ENCODE measurements at places on chromosomes 3 and 15. TPM values are rescaled to one million over a fixed set of nuclear protein-coding genes. Genes with fewer than 3 reads are reported as not detected.

The LRRIQ4 gene
- total RNA-seq: not detected

The THRB gene
- total RNA-seq: 22.8 TPM

- H3K4me1 ChIP-seq: no peaks in the 10 kb centered on the region
- DNase-seq: no peak
- no peak overlapping the region for H3K27ac ChIP-seq
- H3K27me3 ChIP-seq: no peaks in the 10 kb centered on the region
Observed at GRCh38 chr3:190175490-190175889, 54.8 kb upstream of the P3H2 start.

The FGD5 gene
- total RNA-seq: 16.2 TPM

DNA sequence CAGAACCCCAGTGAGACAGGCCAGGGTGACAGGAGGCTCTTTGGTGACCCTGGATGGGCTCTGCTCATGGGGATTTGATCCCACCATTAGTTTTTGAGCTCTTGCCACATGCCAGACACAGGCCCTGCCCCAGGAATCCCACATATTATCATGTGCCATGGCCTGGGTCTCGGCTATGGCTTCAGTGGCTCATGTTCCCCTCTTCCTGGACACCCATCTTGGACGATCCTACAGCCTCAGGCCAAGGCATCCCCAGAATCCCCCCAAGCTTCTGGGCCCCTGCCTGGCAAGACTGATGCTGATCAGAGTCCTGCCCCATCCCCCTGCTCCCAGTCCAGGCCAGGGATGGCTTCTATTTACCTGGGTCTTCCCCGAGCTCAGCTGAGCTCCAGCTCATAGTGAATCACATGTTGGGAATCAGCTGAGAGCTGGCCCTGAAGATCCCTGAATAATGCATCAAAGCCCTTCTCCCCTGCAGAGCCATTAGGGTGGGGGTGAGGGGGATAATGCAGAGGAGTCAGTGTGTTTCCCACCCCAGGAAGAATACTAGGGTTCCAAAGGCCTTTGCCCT, 50.9 kb upstream of the CHRNB4 start:
- no peak overlapping the region for H3K27ac ChIP-seq
- no peak overlapping the region for H3K4me3 ChIP-seq
- no peak for DNase-seq
- no peaks in the 10 kb centered on the region for H3K27me3 ChIP-seq
- H3K36me3 ChIP-seq: no peaks in the 10 kb centered on the region
- no peaks in the 10 kb centered on the region for H3K4me1 ChIP-seq

- no peaks in the 10 kb centered on the region for H3K36me3 ChIP-seq
- H3K4me3 ChIP-seq: no peak overlapping the region
- no peak overlapping the region for H3K27ac ChIP-seq
Observed at GRCh38 chr15:29420188-29420587, 150.6 kb upstream of the NSMCE3 start.

The MLF1 gene
- 9.8 TPM for total RNA-seq

GRCh38 chr3:130354430-130354829, 9.0 kb downstream of the COL6A5 start:
- no peak overlapping the region for H3K4me3 ChIP-seq
- no peak for DNase-seq

DNA sequence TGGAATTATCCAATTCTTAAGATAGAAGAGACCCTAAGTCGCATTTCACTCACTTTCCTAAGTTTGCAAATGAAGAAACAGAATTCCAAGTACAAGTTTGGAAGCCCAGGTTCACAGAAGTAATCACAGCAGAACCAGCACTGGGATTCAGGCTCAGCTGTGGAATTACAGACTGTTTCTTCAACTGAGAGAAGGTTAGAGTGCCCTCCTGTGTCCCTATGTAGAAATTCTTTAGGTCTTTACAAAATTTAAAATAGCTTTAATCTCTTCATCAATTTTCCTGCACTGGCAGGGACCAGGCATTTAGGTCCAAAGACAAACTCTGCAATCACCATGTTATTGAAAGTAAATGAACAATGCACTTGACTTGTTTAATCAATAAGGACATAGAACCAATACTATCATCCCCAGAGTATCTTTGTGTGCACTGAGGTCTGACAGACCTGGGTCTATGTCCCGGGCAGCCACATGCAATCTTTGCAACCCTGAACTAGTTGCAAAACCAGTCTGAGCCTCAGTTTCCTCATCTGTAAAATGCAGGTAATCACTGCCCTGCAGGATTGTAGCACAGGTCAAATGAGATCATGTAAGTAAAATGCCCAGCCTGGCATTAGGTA, 96.3 kb upstream of the ZBED2 start:
- H3K27ac ChIP-seq: no peak overlapping the region
- no peaks in the 10 kb centered on the region for H3K27me3 ChIP-seq
- no peaks in the 10 kb centered on the region for H3K4me1 ChIP-seq
- no peak overlapping the region for H3K4me3 ChIP-seq

- no peaks in the 10 kb centered on the region for H3K27me3 ChIP-seq
- H3K4me3 ChIP-seq: no peak overlapping the region
- no peaks in the 10 kb centered on the region for H3K4me1 ChIP-seq
- no peak overlapping the region for H3K27ac ChIP-seq
- no peak for DNase-seq
Observed at GRCh38 chr3:72597756-72598195, 250.5 kb downstream of the SHQ1 start.

The MOBP gene
- not detected for total RNA-seq

- H3K4me1 ChIP-seq: peaks cover 18% of the 10 kb centered on the region
- no peaks in the 10 kb centered on the region for H3K36me3 ChIP-seq
- H3K27ac ChIP-seq: no peak overlapping the region
- H3K4me3 ChIP-seq: no peak overlapping the region
- H3K27me3 ChIP-seq: no peaks in the 10 kb centered on the region
Observed at GRCh38 chr3:24832891-24833290, 338.2 kb upstream of the THRB start.

The PEX5L gene
- not detected for total RNA-seq

DNA sequence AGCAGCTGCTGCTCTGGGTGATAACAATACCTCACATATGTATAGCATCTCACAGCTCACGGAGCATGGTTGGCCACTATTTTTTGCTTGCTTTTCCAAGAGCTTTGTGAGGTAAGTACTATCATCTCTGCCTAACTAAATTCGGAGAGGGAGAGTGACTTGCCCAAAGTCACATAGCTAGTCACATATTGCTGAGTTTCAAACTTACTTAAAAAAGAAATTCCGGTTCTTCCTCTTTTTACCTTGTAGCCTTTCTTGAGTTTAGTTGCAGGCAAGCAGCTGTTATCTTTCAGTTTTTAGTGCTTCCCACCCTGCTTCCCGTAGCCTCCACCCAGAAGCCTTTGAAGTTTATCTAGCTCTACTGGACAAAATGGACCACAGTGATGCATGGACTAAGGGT, 309.2 kb downstream of the PDCD6IP start:
- DNase-seq: no peak
- no peaks in the 10 kb centered on the region for H3K36me3 ChIP-seq
- H3K4me3 ChIP-seq: no peak overlapping the region
- H3K27me3 ChIP-seq: no peaks in the 10 kb centered on the region
- H3K4me1 ChIP-seq: no peaks in the 10 kb centered on the region

DNA sequence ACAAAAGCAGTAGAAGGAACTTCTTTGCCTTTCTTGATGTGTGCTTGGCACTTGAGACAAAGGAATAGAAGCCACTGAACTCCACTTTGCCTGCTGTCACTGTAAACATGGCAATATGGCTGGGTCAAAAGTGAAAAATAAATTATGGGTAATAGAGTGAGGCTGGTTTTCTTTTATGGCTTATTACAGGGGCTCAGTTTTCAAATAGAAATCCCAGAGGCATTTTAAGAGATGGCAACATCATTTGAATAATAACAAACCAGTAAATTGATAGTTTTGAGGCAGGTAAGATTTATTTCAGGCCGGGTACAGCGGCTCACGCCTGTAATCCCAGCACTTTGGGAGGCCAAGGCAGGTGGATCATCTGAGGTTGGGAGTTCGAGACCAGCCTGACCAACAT, 2.8 kb downstream of the C3orf52 start:
- peaks cover 23% of the 10 kb centered on the region for H3K4me1 ChIP-seq
- DNase-seq: no peak
- H3K36me3 ChIP-seq: no peaks in the 10 kb centered on the region

The RPUSD3 gene
- 50.6 TPM for total RNA-seq

The VILL gene
- total RNA-seq: 7.9 TPM

The SRP14 gene
- 409 TPM for total RNA-seq

The CHRD gene
- total RNA-seq: 32.7 TPM

DNA sequence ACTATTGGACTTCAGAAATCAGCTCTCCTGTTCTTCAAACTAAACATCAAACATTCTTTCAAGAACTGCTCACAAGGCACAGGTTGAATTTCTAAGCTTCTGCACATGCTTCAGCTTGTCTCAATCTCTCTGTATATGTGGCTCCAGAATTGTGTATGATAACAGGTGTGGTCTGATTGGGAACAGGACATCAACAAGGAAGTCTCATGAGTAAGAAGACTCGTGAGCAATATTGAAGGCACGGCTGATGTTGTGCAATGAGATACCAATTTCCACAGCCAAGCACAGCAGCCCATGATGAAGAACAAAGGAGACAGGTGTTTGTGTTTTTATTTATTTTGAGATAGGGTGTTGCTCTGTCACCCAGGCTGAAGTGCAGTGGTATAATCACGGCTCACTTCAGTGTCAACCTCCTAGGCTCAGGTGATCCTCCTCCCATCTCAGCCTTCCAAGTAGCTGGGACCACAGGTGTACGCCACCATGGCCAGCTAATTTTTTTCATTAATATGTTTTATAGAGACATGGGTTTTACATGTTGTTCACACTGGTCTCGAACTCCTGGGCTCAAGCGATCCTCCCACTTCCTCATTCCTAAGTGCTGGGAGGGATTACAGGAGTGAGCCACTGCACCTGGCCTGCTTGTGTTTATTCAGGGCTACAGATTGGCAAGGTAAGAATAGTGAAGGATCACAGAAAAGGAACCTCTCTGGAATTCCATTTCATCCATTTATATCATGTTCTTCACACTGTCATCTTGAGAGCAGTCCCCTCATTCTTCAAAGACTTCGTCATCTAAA, 32.2 kb upstream of the ABHD17C start:
- DNase-seq: no peak
- H3K4me1 ChIP-seq: no peaks in the 10 kb centered on the region
- H3K27ac ChIP-seq: no peak overlapping the region
- H3K36me3 ChIP-seq: no peaks in the 10 kb centered on the region
- H3K27me3 ChIP-seq: no peaks in the 10 kb centered on the region

The ZNF592 gene
- 21.6 TPM for total RNA-seq

- DNase-seq: no peak
- H3K4me1 ChIP-seq: peaks cover 19% of the 10 kb centered on the region
- H3K27me3 ChIP-seq: no peaks in the 10 kb centered on the region
- H3K4me3 ChIP-seq: no peak overlapping the region
Observed at GRCh38 chr3:40690749-40691451, 166.1 kb downstream of the ZNF621 start.

GRCh38 chr3:31278532-31278931, 254.2 kb upstream of the STT3B start:
- no peaks in the 10 kb centered on the region for H3K27me3 ChIP-seq
- H3K27ac ChIP-seq: no peak overlapping the region
- H3K4me1 ChIP-seq: peaks cover 21% of the 10 kb centered on the region
- no peak for DNase-seq
- H3K36me3 ChIP-seq: no peaks in the 10 kb centered on the region

GRCh38 chr3:47083786-47084185, 80.1 kb downstream of the SETD2 start:
- H3K4me1 ChIP-seq: no peaks in the 10 kb centered on the region
- peaks cover 59% of the 10 kb centered on the region for H3K36me3 ChIP-seq
- no peak for DNase-seq
- no peak overlapping the region for H3K4me3 ChIP-seq

All from vagina (tissue), 2 donors.